HFF-Myc (cell line): ENCODE measurements at places on chromosomes 1 and 21.

GRCh38 chr1:11784993-11785769 lies 20.6 kb downstream of the MTHFR start:
- DNase-seq: no peak

DNA sequence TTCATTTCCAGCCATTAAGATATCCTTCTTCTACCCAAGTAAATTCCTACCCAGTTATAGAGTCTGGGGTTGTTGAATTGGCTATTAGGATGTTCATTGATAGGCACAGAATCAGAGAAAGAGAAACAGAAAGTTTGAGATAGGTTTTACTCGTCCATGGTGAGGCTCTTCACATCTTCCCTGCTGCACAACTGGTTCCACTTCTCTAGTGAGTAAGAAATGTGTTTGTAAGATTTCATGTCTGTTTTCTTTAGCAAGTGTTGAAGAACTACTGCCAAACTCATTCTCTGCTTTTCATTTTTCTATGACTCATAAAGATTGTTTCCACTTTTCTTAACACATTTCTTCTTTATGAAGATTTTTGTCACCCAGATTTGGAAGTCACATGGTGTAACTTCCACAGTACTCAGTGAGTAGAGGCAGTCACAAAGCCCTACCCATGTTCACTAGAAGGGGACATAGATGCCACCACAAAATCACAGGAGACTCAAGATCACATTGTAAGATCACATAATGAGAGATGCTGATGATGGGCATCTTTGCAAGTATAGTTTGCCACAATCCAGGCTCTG lies 152.3 kb downstream of the SNX7 start:
- no peak for DNase-seq

GRCh38 chr1:222634180-222635013 lies 16.5 kb downstream of the MIA3 start:
- DNase-seq: peak; percentile 89

GRCh38 chr1:110616587-110616986 lies 10.4 kb upstream of the KCNA2 start:
- no peak for DNase-seq

DNA sequence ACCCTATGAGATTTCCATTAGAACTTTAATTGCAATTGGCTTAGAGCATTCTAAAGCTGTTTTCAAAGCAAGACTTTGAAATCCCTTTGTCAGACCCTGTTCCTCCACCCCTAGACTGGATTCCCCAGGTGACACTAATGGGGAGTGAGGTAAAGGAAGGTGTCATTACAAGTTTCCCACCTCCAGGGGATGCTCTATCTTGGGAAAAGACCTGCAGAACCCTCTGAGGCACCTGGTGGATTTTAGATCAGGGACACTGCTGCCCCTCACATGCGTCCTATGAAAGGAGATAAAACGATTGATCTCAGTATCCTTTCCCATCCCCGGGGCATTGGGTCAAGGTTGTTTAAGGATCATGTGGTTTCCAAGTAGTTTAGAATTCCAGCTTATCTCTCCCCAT lies 80.3 kb upstream of the RGS4 start:
- DNase-seq: no peak

DNA sequence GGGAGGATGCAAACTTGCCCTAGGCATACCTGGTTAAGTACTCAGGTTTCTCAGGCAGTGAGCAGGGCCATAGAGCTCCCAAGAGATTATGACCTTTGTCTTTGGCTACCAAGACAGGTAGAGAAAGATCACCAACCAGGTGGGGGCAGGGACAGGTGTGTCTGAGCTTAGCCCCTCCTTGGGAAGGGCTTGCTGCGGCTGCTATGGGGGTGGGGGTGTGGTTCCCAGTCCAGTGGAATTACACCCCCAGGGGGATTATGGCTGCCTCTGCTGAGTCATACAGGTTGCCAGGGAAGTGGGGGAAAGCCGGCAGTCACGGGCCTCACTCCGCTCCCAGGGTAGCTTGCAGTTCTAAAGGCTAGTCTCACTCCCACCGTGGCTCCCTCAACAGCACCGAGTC lies 65.2 kb upstream of the FAM163A start:
- no peak for DNase-seq

GRCh38 chr1:246437961-246438360 lies 69.1 kb downstream of the SMYD3 start:
- DNase-seq: no peak
